ENCODE measurements at places on chromosomes 6 and 20. TPM values are rescaled to one million over a fixed set of nuclear protein-coding genes. Genes with fewer than 3 reads are reported as not detected.

The LAMA4 gene
- not detected for total RNA-seq

The GSTA1 gene
- total RNA-seq = not detected

The ITPR3 gene
- total RNA-seq = 82.0 TPM

The CAP2 gene
- total RNA-seq = 5.6 TPM

The CDC40 gene
- total RNA-seq = 17.8 TPM

The TRAPPC3L gene
- total RNA-seq = 0.07 TPM

The PAX1 gene
- total RNA-seq = not detected

The ELOVL2 gene
- 0.18 TPM for total RNA-seq

The SLC17A4 gene
- not detected for total RNA-seq

The TPD52L2 gene
- total RNA-seq = 137 TPM

The TNNC2 gene
- not detected for total RNA-seq

GRCh38 chr20:58986286-58986967, 5.4 kb downstream of the NELFCD start:
- DNase-seq = no peak

DNA sequence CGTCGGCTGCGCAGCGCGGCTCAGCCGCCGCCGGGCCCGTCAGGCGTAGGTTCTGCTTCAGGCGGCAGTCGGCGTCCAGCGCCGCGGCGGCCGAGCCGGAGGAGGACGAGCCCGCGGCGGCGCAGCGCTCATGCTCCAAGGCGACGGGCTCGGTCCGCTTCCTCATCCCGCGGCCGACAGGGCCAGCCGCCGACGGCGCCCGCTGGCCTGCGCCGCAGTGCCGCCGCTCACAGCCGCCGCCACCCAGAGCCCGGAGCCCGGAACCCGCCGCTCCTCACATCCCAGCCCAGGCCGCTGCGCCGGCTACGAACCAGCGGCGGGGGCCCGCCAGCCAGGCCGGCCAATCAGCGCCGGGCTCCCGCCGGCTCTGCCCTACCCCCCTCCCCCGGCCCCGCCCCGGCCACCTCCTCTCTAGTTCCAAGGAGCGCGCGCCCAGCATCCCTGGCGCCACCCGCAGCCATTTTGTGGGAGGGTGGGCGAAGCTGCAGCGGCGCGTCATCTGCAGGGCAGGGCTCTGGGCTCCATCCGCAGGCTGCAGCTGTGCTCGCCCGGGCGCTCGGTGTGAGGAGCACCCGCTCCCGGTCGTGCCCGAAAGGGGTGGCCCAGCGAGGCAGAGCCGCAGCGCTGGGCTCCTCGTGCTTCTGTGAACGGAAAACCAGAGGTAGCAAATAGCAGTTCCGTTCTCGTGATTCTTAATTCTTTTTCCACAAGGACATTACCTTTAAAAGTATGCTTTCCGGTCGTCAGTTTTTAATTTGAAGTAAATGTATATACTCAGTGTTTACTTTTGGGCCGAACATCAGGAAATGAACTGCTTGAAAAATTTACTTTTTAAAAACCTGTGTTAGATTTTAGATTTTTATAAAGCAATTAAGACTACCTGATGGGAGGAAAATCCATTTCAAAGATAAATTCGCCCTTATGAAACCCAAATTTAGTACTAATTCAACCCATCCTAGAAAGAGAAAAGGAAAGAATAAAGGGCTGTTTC, at the start of gene ABHD12:
TSS of gene ABHD12 (minus strand) at position 298 of the 991 bp plus-strand sequence. CDS start at position 166, 132 bp downstream.
- DNase-seq = peak; percentile 89

DNA sequence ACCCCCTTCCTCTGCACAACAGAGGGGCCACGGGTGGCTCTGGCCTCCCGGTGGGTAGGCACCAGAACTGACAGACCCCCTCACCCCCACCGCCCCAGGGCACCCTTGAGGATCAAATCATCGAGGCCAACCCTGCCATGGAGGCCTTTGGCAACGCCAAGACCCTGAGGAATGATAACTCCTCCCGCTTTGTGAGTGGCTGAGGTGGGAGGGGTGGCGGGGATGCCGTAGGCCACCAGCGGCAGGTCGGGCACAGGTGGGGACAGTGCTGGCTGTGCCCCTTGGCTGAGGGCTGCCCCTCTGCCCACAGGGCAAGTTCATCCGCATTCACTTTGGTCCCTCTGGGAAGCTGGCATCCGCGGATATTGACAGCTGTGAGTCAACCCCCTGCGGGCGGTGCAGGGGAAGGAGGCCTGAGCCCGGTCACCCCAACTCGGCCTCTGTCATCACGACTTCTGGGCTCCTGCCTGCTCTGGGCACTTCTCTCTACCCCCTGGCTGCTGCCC, 29.1 kb downstream of the MYH7B start:
- DNase-seq = no peak

DNA sequence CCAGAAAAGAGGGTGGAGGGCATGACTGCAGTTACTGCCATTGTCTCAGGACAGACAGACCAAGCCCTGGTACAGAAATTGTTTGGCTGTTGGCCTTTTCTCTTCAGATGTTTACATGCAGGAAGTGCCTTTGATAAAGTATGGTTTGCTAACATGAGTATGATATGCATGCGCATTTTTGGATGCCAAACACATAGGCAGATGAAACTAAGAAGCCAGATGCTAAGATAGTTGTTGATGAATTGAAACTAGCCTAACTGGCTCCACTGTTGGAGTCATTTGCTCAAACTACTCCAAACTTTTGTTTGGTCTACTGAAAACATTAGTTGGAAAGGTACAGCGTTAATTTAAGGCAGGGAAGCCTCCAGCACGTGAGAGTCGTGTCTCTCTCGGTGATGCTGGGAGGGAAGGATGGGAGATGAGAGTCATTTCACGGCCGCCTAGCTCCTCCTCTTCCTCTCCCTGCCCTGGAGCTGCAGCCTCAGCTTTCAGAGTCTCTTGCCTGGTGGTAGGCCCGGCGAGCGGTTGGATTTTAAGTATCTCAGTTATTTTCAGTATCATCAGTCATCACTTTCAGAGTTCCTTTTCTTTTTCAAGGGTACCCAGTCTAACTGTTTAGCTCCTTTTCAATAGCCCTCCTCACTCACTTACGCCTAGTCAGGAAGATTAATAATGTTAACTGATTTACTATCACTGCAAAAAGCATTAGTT, 29.7 kb downstream of the RREB1 start:
- DNase-seq = peak; percentile 38

DNA sequence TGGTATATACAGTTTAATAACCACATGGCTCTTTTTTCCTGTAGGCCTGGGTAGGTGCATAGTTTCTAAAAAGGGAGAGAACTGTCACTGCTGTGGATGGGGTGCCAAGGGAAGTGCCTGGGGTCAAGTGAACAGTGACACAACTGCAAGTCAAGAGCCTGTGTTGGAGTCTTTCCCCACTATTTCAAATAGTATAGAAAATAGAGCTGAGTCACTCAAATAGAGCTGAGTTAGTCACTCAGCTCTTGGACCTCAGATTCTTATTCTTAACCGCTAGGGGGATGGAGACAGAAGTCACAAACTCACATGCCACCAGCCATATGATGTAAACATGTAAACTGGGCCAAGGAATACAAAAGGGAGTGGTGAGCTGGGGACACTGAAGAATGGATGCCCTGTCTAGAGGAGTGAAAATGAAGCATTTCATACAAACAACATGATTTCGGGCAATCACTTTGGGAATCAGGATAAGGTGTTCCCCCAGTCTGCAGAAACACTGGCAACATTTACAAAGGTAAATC, 2.1 kb downstream of the NQO2 start:
- no peak for DNase-seq

- DNase-seq = peak; percentile 80
These were observed 8.6 kb downstream of the TAAR1 start for GRCh38 chr6:132650429-132650828.

DNA sequence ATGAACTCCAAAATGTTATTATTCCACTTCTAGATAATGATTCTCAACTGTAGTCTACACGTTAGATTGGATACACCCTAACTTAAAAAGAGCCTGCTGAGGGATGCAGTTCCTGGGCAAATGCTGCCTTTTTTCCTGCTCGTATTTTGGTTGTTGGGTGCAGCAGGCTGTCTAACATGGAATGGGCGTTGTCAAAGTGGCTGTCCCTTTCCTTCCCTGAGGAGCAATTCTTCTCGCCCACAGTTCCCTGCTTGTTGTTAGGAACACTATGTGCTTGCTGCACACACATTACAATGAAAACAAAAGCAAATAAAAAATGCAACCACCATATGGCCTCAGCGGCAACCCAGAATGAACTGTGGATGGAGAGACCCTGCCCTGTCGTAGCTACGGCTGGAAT, 1.7 kb upstream of the ADGRF5 start:
- no peak for DNase-seq

GRCh38 chr6:41673704-41674000, 35.4 kb downstream of the MDFI start:
- no peak for DNase-seq

DNA sequence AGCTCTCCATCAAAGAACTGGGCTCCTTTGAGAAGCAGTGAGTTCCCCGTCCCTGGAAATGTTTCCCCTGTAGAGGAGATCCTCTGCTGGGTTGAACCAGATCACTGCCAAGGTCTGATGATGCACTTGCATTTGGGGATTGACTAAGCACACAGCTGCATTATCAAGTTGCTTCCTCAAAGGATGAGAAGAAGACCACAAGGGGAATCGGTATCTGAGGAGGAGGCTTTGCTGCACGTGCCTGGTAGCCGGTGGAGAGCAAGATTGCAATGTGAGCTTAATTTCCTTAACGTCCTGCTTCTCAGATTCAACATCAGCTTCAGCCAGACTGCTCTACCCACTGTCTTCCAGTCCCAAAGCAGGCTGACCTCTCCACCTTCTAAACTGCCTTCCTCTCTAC, 128.8 kb upstream of the STMND1 start:
- DNase-seq = no peak

- DNase-seq = peak; percentile 42
These were observed 751.0 kb downstream of the CD109 start for GRCh38 chr6:74447013-74447412.

- no peak for DNase-seq
These were observed 4.8 kb downstream of the SAMD10 start for GRCh38 chr20:63974402-63975200.

DNA sequence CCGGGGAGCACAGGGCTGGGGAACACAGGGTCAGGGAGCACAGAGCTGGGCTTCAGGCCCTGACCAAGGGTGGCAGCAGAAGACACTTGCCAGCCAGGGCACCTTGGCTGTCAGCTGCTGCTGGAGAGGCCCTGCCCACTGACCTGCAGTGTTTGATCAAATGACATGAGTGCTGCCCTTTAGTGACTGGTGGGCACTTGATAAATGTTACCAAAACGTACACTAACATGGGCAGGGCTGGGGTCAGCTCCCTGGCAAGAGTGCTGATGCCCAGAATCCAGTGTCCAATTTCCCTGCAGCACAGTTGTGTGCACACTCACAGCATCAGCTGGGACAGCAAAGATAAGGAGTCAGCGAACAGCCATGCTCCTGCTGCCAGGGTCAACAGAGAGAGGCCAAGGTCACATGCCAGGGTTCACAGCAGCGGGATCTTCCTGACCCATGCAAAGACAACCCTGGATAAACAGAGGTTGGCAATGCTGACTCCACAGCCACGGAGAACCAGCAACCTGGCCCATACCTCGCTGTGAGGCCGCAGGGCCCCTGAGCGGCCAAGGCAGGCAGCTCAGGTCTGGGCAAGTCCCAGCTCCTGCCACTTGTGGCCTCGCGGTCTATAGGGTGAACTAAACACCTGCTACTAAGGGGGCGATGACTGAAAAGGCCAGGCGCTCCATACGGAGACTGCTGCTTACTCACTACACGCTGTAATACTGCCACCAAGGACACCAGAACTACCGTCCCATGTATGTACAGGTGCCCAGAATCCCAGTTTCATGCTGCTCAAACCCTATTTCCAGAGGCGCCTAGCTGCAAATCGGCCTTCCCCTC, 46.3 kb downstream of the NINL start:
- no peak for DNase-seq

DNA sequence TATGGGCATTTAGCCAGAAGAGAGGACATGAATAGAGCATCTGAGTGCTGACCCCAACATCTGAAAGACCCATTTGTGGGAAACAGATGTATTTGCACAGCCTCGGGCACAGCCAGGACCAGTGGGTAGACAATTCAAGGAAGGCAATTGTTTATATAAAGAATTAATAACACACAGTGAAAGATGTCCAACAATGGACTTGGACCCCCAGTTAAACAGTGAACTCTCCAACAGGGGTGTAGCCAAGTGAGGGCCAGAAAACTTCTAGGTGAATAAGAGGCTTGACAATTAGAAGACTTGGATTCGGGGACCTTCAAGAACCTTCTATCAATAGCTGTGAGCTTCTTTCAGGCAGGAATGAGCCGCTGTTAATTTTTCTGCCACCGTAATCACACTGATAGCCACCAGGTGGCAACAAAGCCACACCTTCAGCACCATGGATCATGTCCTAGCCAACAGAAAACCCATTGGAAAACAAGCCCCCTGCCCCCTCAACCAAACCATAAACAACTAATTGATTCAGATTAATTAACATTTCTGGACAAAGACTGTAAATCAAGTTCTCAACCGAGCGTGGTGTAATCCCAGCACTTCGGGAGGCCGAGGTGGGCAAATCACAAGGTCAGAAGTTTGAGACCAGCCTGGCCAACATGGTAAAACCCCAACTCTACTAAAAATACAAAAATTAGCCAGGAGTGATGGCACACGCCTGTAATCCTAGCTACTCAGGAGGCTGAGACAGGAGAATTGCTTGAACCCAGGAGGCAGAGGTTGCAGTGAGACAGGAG, 8.8 kb upstream of the SRSF6 start:
- peak; percentile 33 for DNase-seq

- DNase-seq = no peak
These were observed 79.0 kb downstream of the ANKEF1 start for GRCh38 chr20:10113746-10114145.

- DNase-seq = no peak
These were observed 212.8 kb upstream of the PROKR2 start for GRCh38 chr20:5529331-5530148.

GRCh38 chr6:157096522-157096921, 226.8 kb downstream of the TMEM242 start:
- DNase-seq = no peak

GRCh38 chr20:47353239-47353691, 3.2 kb downstream of the ZMYND8 start:
- DNase-seq = no peak

DNA sequence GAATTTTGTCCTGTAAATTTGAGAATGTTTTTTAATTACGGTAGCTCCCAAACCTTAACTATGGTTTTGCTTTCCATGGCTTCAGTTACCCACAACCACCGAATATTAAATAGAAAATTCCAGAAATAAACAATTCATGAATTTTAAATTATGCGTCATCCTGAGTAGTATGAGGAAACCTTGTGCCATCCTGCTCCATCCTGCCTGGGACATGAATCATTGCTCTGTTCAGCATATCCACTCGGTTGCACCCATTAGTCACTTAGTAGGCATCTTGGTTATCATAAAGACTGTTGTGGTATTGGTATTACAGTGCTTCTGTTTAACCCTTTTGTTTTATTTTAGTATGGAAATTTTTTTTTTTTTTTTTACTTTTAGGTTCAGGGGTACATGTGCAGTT, 39.7 kb downstream of the KCNS1 start:
- peak; percentile 97 for DNase-seq
